Stimulated activated CD4-positive, alpha-beta T cell treated with anti-CD3 and anti-CD28 coated beads, Interleukin-2, amount 100 ng/mL, for 4 hours (primary cell): ENCODE measurements at places on chromosomes 13 and 19.

- DNase-seq, result no peak
These were observed 18.4 kb downstream of the UBXN6 start for GRCh38 chr19:4439243-4439642.

DNA sequence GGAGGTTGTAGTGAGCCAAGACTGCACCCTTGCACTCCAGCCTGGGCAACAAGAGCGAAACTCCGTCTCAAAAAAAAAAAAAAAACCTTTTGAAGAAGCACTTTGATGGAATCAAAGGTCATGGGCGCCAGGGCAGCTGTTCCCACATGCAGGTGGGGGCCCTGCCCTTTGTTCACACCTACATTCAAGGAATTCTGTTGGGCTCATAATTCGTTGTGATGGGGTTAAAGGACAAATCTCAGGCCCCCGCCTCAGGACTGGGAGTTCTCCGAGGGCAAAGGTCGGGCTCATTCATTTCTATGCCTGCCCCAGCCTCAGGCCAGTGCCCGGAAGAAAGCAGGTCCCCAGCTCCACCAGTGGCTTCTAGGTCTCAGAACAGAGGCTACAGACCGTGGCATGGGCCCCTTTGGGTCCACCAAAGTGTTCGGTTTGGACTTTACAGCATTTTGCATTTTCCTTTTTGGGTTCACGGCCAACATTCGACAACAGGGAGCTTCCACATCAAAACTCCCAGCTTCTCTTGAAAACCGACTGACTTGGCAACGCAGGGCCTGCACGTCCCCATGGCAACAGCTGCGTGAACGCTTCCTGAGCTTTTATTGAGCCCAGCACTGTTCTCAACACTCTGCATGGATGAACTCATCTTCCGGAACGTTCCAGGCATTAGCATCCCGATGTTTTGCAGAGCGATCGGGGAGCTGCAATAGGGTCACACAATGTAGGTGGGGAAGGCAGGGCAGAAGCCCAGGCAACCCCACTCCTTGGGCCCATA, 10.1 kb upstream of the GTF2F1 start:
- no peak for DNase-seq

- no peak for DNase-seq
These were observed 265.7 kb downstream of the DLEU7 start for GRCh38 chr13:50577806-50578205.

- DNase-seq, result no peak
These were observed 664 bp upstream of the HCN2 start for GRCh38 chr19:588741-589692.

GRCh38 chr19:17579661-17580244, 24.3 kb downstream of the COLGALT1 start:
- no peak for DNase-seq
